ENCODE measurements at places on chromosomes 1 and 21.

- H3K4me3 ChIP-seq = no peak overlapping the region
- H3K27me3 ChIP-seq = no peaks in the 10 kb centered on the region
- no peak for DNase-seq
- no peak overlapping the region for H3K27ac ChIP-seq
These were observed 660 bp downstream of the CD1C start for GRCh38 chr1:158290321-158290844.

GRCh38 chr1:65514041-65514440 lies 93.6 kb downstream of the LEPR start:
- no peaks in the 10 kb centered on the region for H3K27me3 ChIP-seq
- DNase-seq = no peak
- no peaks in the 10 kb centered on the region for H3K4me1 ChIP-seq
- no peaks in the 10 kb centered on the region for H3K36me3 ChIP-seq

DNA sequence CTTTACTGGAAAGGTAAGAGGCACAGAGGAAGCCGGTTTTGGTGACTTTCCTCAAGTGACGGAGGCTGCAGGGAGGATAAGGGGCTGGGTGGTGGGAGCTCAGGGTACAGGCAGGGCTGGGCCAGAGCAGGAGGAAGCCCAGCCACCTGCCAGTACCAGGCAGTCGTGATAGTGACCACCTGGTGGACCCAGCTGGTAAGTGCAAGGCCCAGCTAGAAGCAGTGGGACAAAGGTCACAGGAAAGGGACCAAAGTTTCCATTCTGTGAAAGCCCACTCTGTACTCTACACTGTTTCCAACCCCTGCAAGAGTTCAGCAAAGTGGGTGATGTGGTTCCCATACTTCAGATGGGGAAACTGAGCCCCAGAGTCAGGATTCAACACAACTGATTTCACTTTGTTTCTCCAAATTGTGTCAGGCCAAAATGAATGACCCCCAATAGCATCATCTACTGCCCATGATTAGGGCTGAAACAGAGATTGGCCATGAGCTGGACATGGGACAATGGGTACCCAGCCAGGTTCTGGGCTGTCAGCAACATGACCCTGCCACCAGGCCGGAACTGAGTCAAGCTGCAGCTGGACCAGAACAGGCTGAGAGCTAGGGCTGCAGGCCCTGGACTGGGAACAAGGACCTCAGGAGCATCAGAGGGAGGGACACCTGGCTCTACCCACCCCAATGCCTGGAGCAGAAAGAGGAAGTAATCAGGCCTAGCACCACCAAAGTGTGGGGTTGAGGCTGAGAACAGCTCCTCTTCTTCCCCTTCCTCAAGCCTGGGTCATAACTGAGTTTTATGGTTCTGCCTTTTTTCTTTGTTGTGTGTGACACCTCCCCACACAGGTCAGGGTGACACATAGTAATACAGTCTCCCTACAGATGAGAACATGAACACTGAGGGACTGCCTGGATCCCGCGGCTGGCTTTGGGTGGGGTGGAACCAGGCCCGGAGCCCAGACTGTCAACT lies 50.2 kb downstream of the KCNN3 start:
- no peak overlapping the region for H3K4me3 ChIP-seq
- DNase-seq = no peak
- peaks cover 7% of the 10 kb centered on the region for H3K4me1 ChIP-seq
- H3K27me3 ChIP-seq = no peaks in the 10 kb centered on the region
- no peaks in the 10 kb centered on the region for H3K36me3 ChIP-seq

- H3K4me1 ChIP-seq = no peaks in the 10 kb centered on the region
- no peaks in the 10 kb centered on the region for H3K36me3 ChIP-seq
- no peak overlapping the region for H3K4me3 ChIP-seq
- no peak overlapping the region for H3K27ac ChIP-seq
These were observed 56.3 kb upstream of the FBXO28 start for GRCh38 chr1:224057461-224058199.

- no peaks in the 10 kb centered on the region for H3K27me3 ChIP-seq
- no peak overlapping the region for H3K27ac ChIP-seq
- no peak for DNase-seq
- no peak overlapping the region for H3K4me3 ChIP-seq
- H3K36me3 ChIP-seq = no peaks in the 10 kb centered on the region
- peaks cover 13% of the 10 kb centered on the region for H3K4me1 ChIP-seq
These were observed 76.4 kb downstream of the ST3GAL3 start for GRCh38 chr1:43783671-43784205.

DNA sequence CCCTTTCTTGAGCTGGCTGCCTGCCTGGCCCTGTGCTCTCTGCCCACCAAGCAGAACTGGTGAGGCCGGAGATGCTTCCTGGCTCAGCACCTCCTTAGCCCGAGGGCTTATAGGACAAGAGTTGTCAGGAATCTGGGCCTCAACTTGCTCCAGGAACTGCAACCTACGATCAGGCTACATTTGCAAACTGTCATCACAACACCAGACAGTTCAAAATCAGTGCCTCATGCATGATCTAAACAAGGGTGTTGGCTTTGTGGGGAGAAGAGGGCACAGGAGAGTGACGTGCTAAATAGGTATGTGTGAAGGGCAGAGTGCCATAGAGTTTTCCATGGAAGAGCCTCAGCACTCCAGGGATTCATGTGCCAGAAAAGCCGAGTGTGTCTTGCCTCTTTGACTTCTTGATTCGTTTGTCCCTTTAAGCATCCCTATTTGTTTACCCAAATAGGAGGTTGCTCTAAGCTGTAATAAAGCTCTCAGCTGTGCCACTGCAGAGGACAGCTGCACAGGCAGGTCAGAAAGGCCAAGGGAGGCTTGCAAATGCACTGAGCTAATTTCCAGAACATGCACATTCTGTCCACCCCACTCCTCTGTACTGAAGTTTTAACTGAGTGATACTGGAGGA lies 30.2 kb upstream of the NEK2 start:
- H3K4me1 ChIP-seq = peaks cover 13% of the 10 kb centered on the region
- no peak overlapping the region for H3K4me3 ChIP-seq
- no peak for DNase-seq
- H3K27ac ChIP-seq = no peak overlapping the region

DNA sequence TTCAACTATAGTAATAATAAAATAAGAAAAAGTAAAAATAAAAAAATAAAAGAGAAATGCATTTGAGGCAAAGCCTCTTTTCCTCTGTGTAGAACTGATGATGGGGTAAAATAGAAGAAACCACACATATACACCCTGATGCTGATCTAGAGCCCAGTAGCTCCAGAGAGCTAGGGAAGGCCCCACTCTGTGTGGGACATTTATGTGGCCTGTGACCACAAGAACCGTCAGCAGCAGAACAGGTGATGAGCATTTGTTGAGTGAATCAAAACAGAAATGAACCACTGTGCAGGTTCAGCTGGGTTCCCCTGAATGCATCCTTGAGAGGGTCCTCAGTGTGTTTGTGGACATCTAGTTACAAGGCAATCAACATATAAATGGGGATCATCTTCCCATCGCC lies 221.8 kb upstream of the HOOK1 start:
- no peaks in the 10 kb centered on the region for H3K36me3 ChIP-seq
- DNase-seq = no peak
- no peak overlapping the region for H3K27ac ChIP-seq
- no peak overlapping the region for H3K4me3 ChIP-seq
- H3K27me3 ChIP-seq = no peaks in the 10 kb centered on the region
- peaks cover 42% of the 10 kb centered on the region for H3K4me1 ChIP-seq

- DNase-seq = no peak
- no peaks in the 10 kb centered on the region for H3K4me1 ChIP-seq
- H3K36me3 ChIP-seq = no peaks in the 10 kb centered on the region
- no peak overlapping the region for H3K27ac ChIP-seq
These were observed 66.1 kb upstream of the ZNF648 start for GRCh38 chr1:182127656-182128055.

- H3K27me3 ChIP-seq = no peaks in the 10 kb centered on the region
- H3K4me3 ChIP-seq = peak overlapping the region; percentile 66
- H3K36me3 ChIP-seq = no peaks in the 10 kb centered on the region
- H3K4me1 ChIP-seq = no peaks in the 10 kb centered on the region
These were observed 615 bp downstream of the GPR161 start for GRCh38 chr1:168135921-168136708.

DNA sequence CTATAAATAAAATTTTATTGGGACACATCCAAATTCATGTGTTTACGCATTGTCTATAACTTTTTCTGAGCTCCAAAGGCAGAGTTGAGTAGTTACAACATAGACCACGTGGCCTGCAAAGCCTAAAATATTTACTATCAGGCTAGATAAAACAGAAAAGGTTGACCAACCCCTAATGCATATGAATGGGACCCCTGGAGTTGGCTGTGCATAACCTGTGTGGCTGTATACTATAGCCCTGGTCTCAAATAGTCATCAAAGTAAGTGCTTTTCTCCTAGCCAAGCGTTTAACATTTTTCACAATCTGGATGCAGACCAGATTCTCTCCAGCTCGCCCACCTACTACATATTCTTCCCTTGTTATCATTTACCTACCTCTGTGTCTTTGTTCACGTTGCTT lies 60.4 kb downstream of the CYYR1 start:
- no peak overlapping the region for H3K27ac ChIP-seq
- no peaks in the 10 kb centered on the region for H3K36me3 ChIP-seq
- H3K27me3 ChIP-seq = no peaks in the 10 kb centered on the region
- H3K4me1 ChIP-seq = no peaks in the 10 kb centered on the region
- H3K4me3 ChIP-seq = no peak overlapping the region

DNA sequence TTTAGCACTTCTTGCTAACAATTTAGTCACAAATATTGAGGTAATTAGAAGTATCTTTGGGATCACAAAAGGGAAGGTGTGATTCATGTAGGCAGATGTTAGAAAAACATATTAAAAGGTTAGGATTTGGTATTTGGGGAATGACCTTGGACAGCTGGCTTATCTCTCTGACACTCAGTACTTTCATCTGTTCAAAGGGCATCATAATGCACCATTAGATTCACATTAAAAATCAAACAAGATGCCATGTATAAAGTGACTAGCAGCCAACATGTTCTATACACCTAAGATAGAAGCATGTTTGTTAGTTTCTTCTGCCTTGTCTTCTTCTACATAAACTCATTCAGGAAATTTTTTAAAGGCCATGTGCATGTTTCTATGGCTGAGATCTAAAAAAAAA lies 56.5 kb upstream of the ESRRG start:
- H3K27me3 ChIP-seq = no peaks in the 10 kb centered on the region
- no peaks in the 10 kb centered on the region for H3K36me3 ChIP-seq
- H3K4me3 ChIP-seq = no peak overlapping the region
- H3K4me1 ChIP-seq = no peaks in the 10 kb centered on the region
- no peak for DNase-seq
- H3K27ac ChIP-seq = no peak overlapping the region

DNA sequence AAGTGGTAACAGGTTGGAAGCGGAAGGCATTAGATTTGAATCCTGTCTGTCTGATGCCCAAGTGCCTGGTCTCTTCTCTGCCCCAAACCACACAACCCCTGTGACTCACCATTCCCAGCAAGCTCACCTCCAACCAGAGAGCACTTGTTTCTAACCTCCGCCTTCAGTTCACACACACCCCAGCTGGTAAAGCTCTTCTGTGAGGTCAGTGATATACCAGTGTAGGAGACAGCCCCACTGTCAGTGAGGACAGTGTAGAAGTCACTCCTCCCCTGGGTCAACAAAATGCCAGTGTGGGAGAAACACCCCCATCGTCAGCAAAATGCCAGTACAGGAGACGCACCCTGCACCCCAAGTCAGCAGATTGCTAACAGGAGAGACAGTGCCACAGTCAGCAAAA lies 2.6 kb downstream of the RIMS3 start:
- no peak overlapping the region for H3K4me3 ChIP-seq
- H3K36me3 ChIP-seq = no peaks in the 10 kb centered on the region
- H3K4me1 ChIP-seq = peaks cover 19% of the 10 kb centered on the region
- no peaks in the 10 kb centered on the region for H3K27me3 ChIP-seq
- H3K27ac ChIP-seq = no peak overlapping the region
- DNase-seq = no peak

DNA sequence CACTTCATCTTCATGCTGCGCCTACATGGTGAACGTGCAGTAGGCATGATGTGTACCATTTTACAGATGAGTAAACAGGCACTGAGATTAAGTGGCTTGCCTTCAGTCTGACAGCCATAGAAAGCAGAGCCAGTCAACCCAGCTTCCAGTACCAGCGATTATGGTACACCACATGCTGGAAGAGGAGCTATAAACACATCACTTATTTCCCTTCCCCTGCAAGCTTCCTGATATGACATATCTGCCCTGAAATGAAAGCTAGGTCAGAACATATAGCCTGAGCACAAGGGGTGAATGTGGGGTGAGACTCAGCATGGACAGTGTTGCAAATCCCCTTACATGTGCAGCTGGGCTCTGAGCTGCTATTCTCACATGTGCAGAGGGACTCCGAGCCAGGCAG lies 33.8 kb upstream of the IL20 start:
- no peaks in the 10 kb centered on the region for H3K36me3 ChIP-seq
- no peak for DNase-seq
- H3K4me1 ChIP-seq = no peaks in the 10 kb centered on the region

GRCh38 chr1:40985875-40986274 lies 6.4 kb downstream of the CTPS1 start:
- no peak for DNase-seq
- peak overlapping the region; percentile 98 for H3K27ac ChIP-seq
- H3K4me3 ChIP-seq = no peak overlapping the region
- peaks cover 72% of the 10 kb centered on the region for H3K4me1 ChIP-seq
- H3K27me3 ChIP-seq = no peaks in the 10 kb centered on the region

DNA sequence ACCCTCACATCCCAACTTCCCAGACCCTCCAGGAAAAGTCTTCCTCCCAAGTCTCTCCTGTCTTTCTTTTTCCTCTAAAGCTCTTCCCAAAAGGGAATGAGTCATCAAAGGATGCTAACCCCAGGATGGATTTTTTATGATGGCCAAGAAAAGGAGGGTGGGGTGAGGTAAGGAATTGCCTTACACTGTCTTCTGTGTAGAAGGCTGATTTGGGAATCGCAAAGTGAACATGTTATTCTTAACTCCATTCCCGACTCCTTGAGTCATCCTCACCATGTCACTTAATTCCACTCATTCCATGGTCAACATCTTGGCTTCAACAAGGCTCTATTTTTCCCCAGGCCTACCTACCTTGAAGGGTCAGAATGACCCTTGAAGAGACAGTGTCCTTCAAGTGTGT lies 44.0 kb downstream of the TBX15 start:
- no peak overlapping the region for H3K4me3 ChIP-seq
- no peaks in the 10 kb centered on the region for H3K36me3 ChIP-seq
- no peaks in the 10 kb centered on the region for H3K27me3 ChIP-seq
- H3K27ac ChIP-seq = no peak overlapping the region

- no peaks in the 10 kb centered on the region for H3K36me3 ChIP-seq
- no peaks in the 10 kb centered on the region for H3K4me1 ChIP-seq
- no peak for DNase-seq
- H3K4me3 ChIP-seq = no peak overlapping the region
- H3K27me3 ChIP-seq = no peaks in the 10 kb centered on the region
- H3K27ac ChIP-seq = no peak overlapping the region
These were observed 78.9 kb downstream of the UBE2U start for GRCh38 chr1:64282351-64282750.

- no peak overlapping the region for H3K4me3 ChIP-seq
- H3K27me3 ChIP-seq = no peaks in the 10 kb centered on the region
These were observed 181.2 kb upstream of the VAMP3 start for GRCh38 chr1:7589774-7590425.

- H3K4me3 ChIP-seq = no peak overlapping the region
- no peak overlapping the region for H3K27ac ChIP-seq
- no peaks in the 10 kb centered on the region for H3K27me3 ChIP-seq
- no peaks in the 10 kb centered on the region for H3K4me1 ChIP-seq
- DNase-seq = peak; percentile 61
These were observed 6.7 kb downstream of the KRTAP10-1 start for GRCh38 chr21:44533121-44533890.
